KBM-7 (cell line): ENCODE measurements at places on chromosomes 16 and 17.

DNA sequence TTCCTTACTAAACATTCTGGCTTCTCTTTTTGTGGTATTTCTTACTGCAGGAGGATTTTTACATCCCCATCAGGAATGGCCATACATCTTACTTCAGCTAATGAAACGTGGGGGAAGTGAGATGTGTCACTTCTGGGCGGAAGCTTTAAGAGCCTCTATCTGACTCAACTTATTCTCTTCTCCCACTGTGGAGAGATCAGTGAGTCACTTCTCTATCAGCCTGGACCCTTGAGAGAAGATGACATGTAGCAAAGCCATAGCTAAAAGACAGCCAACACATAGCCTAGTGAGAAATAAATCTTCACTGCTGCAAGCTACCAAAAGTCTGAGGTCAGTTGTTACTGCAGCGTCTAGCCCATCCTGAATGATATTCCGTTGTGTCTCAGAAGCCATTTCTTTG is 1066.7 kb upstream of the RBFOX1 start:
- DNase-seq, result no peak

GRCh38 chr16:52634104-52634503 is 87.2 kb upstream of the TOX3 start:
- DNase-seq, result no peak

GRCh38 chr16:58002416-58002800 is 1.2 kb downstream of the USB1 start:
- DNase-seq, result no peak

DNA sequence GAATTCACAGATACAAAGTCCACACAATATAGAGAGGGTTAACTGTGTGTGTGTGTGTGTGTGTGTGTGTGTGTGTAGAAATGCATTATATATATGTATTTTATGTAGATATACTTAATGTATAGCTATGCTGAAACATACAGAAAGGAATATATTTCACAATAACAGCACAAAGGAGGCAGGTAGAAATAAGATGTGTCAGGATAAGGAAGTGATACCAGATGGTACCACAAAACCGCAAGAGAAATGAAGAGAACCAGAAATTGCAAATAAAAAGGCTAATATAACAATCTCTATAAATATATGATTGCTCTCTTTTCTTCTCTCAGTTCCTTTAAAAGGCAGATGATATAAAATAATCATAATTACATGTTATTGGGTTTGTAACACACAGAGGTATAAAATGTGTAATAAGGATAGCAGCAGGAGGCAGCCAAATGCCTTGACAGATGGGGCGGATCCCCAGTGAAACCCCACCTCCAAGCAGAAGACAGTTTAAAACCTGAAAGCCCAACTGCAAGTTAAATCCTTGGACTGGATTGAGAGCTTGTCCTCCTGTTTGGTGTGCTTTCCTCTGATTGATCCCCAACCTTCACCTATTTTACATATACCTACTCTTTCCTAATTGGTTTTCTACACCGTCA is 365.4 kb upstream of the C16orf82 start:
- DNase-seq, result peak; percentile 31

DNA sequence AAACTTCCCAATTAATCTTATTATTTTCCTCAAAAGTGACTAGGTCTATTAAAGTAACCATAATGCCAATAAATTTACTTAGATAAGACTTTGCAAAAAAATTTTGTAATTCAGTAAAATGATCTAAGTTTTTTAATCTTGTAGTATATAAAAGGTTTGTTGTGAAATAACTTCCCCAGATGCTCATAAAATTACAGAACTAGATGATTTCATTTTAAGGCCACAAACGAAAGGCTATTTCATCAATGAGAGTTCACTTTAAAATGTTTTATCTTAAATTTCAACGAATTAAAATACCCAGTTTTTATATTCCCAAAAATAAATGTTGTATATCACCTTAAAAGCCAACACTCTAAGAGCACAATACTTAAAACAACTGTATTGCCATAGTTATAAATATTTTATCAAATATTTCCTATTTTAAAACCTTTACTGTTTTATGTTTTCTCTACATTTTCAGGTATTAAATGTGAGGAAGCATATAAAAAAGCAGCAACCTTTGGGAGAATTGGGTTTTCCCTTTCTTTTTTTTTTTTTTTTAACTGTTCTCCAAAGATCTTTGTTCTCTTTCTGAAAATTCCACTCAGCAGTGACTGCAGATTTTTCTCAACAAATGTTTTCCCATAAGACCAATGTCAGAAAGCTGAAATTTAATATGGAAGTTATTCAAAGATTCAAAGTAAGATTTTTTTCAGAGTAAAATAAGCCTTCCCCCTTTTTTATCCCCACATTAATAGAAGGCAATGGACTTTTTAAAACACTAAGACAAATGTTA is 169.9 kb downstream of the CYB561 start:
- no peak for DNase-seq

DNA sequence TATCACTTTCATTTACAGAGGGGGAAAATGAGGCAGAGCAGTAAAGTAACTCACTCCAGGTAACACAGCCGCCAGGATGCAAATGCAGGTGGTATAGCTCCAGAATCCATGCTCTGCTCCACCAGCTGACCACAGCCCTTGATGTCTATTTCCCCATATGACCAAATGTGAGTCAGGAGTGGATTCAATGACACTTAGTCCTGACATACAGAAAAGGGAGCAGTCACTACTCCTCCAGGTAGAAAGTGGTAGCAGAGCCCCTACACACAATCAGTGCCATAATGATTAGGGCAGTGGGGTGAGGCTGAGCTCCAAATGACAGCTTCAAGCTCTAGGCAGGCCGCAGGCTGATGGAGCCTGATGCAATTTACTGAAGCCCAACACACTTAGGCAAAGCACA is 43.3 kb upstream of the GFOD2 start:
- no peak for DNase-seq

DNA sequence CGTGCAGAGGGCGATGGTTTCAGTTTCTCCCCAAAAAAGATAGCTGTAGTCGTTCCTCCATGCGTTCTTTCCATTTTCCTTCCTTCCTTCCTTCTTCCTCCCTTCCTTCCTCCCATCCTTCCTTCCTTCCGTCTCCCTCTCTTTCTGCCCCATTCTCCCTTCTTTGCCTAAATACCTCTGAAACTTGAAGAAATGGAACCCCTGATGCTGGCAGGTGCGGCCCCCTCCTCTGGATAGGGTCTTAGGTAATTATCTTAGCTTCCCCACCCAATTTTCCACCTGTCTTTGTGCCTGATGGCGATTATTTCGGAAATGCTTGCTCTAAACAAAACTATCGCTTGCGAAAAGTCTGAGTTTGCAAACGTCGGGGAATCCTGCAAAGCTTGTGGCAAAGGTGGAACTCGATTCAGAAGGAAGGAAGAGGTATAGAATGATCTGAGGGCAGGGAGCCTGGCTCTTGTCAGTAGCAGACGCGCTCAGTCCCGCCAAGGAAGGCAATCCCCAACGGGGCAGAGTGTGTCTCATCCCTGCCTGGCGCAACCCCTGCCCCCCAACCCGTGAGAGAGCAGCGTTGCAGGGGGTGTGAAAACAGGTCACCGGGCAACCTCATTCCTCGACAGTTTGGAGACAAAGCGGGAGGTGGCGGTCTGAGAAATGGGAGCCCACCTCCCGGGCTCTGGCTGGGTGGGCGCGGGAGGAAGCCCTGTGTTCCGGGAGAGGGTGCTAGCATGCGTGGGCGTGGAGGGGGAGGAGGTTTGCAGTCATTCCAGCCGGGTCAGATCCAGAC is 2.9 kb upstream of the CBX8 start:
- no peak for DNase-seq

- peak; percentile 69 for DNase-seq
Measured at GRCh38 chr17:45063198-45063597, 2.1 kb downstream of the NMT1 start.

DNA sequence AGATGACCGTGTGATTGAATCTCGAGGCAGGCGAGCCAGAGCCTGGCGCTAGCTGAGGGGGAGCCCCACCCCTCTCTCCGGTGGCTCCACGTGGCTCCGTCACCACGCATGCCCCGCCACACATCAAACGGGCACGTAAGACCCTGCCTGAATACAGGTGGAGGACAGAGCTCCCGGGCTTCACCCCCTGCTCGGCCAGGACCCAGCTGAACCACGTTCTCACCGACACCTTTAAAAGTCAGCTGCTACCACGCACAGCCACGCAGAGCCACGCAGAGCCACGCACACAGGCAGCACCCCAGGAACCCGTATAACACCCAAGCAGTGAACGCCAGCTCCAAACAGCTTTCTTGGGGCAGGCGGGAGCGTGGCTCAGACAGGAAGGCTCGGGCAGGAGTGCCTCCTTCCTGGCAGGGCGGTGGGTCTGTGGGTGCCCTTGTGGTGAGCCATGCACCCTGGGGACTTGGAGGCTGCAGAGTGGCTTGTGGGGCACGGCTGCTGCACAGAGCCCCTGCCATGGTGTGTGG is 4.4 kb downstream of the TMEM204 start:
- DNase-seq, result no peak
